Stimulated activated CD4-positive, alpha-beta T cell treated with anti-CD3 and anti-CD28 coated beads, Interleukin-1b, Interleukin-23, amount 100 ng/mL, for 1 hour (primary cell): ENCODE measurements at places on chromosomes 7 and 10.

GRCh38 chr7:74138334-74138867 is 35.8 kb upstream of the EIF4H start:
- no peak for DNase-seq

- DNase-seq: no peak
Measured at GRCh38 chr7:92782236-92782635, 54.1 kb downstream of the CDK6 start.

GRCh38 chr10:1180071-1180730 is 124.0 kb downstream of the WDR37 start:
- no peak for DNase-seq

DNA sequence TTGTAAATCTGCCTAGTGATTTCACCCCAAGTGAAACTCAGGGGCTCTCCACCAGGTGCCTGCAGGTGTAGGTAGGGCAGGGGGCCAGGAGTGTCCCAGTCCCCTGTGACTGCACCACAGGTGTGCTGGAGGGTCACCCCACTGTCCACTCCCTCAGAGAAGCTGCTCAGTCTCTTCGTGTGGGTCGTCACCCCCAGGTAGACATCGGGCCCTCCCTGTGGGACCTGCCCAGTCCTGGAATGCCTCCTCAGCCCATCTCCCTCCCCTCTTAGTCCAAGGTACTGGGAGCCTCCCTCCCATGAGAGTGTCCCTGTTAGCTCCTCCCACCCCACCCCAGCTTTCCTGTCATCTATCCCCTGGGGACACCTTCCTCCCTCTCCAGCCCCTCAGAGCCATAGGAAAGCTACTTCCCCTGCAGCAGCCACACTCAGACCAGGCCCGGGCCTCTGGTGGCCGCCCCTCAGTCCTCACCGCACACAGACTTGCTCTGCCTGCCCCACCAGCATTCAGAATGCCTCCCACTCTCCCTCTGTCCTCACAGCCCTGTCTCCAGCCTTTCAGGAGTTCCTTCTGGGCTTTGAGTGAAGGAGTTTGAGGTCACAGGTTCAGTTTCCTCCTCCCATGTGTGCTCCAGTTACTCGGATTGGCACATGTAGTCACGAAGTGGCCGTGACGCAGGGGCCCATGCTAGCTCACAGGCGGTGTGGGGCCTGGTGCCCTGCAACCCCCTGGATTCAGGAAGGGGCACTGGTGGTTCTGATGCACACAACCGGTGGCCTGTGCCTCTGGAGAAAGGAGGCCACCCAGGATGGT is 5.1 kb downstream of the ALOX5 start:
- no peak for DNase-seq

- DNase-seq: no peak
Measured at GRCh38 chr7:105734233-105734632, 142.2 kb downstream of the ATXN7L1 start.

GRCh38 chr10:6363511-6363910 is 160.8 kb downstream of the PFKFB3 start:
- no peak for DNase-seq

- no peak for DNase-seq
Measured at GRCh38 chr10:104642658-104643302, 1.7 kb downstream of the SORCS3 start.

DNA sequence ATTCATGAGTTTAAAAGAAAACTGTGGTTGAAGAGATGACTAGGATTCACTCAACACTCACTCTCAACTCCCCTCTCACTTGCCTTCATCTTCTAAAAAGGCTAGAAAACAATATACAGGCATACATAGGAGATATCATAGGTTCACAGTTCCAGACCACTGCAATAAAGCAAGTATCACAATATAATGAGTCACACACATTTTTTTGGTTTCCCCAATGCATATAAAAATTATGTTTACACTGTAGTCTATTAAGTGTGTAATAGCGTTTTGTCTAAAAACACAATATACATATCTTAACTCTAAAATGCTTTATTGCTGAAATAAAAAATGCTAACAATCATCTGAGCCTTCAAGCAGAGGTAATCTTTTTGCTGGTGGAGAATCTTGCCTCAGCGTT is 104.9 kb upstream of the PDE1C start:
- DNase-seq: no peak

DNA sequence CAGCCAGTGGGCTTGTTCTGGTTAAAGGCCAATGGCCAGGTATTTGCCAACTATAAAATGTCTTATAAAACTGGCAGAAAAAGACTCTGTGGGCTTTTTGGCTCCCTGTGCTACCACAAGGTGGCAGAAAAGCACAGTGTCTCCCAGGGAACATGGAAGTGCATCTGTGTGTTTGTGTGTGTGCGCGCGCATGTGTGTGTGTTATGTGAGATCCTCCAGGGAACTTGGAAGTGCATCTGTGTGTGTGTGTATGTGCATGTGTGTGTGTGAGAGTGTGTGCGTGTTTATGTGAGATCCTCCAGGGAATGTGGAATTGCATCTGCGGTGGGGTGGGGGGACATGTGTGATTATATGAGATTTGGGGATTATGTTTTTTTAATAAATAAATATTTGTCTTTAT is 30.2 kb upstream of the ABI1 start:
- DNase-seq: no peak

DNA sequence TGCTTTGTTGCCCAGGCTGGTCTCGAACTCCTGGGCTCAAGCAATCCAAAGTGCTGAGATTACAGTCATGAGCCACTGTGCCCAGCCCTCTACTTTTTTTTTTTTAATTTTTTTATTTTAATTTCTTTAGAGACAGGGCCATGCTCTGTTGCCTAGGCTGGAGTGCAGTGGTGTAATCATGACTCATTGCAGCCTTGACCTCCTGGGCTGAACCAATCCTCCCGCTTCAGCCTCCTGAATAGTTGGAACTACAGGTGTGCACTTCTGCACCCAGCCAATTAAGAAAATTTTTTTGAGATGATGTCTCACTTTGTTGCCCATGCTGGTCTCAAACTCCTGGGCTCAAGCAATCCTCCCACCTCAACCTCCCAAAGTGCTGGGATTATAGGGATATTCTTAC is 528.6 kb downstream of the GATA3 start:
- no peak for DNase-seq

DNA sequence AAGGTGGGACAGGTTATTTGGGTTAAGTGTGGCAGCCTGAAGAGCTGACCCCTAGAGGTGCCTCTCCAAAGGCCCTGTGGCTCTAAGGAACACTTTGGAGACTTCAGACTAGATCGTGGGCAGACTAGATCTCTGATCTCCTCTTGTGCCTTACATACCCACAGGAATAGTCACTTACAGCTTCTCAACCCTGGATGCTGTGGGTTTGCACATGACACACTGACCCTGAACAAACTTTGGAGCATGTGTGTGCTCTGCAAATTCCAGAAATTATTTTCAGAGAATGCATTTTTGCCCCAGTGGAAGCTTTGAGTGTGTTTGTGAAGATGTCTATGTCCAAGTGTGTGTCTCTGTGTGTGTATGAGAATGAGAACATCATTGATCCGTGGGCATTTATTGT is 119.6 kb downstream of the EMX2 start:
- DNase-seq: no peak

DNA sequence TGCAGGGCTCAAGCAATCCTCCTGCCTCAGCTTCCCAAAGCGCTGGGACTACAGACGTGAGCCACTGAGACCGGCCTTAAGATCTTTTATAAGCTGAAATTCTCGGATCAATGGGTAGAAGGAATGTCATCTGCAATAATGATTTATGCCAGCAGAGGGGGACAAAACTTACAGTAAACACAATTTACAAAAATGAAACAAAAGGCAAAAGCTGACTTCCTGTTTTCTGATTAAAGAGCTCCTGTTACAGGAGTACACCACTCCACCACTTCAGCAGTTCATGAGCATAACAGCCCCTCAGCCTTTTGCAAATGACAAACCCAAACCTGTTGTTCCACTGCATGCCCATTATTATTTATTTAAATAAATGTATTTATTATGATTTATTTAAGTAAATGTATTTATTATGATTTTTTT is 88.5 kb upstream of the ATP6V0A4 start:
- no peak for DNase-seq

DNA sequence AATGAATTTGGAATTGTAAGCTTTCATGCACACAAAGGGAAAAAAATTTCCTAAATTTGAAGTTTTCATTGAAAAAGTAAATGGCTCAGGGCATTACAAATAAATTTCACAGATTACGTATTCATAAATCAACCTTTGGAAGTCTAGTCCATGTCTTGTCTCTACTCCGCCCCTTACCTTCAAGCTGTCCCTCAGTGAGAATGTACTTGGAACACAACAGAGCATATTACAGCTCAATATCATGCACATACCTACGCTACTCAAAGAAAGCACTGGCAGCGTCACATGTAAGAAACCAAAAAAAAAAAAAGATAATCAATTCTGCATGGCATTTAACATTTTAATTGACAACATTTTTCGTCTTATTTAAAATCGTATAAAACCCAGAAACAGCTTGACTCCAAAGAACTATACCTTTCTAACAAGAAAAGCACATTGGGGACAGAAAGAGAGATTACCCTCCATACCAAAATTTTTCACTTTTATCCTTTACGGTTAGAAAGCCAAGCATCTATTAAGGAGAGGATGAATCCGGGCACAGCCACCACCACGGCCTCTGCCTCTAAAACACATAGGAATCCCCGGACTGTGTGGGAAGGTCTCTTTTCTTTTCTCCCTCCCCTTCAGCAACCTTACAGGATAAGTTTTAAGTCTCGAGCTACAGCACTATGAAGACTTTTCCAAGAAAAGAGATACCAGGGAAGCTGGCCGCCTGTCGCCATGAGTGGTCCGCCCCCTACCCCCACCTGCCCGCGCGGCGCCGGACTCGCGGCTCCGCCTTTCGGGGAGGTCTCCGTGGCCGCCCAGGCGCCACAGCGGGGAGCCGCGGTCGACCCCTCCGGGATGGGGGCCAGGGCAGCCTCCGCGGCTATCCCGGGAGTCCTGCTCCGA is 1.1 kb downstream of the JMJD1C start:
- no peak for DNase-seq

- no peak for DNase-seq
Measured at GRCh38 chr7:41630741-41631140, 72.1 kb downstream of the INHBA start.
